CD14-positive monocyte (primary cell): ENCODE measurements at places on chromosomes 4 and X.

DNA sequence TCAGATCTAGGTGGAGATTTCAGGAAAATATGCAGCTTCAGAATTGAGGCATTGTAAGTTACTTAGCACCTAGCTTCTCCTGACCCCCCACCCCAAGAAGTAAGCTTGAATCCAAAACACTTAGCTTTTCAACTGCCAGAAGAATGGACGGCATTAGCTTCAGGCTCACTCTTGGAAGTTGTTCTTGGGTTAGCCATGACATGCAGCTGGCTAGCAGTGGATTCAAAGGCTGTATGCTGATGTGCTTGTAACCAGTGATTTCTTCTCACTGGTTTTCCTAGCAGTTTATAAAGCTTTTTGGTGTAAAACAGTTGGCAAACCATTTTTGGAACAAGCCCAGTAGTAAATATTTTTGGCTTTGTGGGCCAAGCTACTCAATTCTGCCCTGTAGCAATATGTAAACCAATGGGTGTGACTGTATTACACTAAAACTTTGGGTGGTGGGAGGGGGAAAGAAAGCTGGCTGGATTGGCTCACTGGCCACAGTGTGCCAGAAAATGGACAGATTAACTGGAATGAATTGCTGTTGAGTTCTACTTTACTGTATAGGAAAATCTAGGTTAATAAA is 85.6 kb downstream of the SHROOM2 start:
- no peak for DNase-seq

DNA sequence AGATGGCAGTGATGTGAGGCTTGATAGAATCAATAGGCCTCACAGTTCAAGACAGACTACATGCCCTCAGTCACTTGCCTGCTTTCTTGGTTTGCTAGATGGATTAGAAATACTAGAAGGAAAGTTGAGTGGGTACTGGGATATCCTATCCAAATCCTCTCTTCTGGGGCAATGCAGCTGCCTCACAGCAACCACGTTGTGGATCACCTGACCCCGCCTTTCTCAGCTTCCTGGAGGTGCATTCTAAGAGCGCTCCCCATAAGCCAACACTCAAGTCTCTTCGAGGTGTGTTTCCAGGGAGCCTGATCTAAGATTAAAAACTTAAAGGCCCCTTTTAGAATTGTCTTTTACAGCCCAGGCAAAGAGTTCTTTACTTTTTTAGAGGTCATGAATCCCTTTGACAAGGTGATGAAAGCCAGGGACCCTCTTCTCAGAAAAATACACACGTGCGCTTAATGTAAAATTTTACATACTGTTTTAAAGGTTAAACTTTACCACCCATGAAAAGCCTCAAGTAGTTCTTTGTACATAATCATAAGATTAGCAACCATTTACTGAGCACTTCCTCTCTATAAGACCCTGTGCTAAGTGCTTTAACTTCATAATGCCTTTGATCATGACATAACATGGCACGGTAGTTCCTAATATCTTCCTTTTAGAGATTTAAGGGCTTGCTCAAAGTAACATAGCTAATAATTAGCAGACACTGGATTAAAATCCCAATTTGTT is 840 bp upstream of the RPL34 start:
- DNase-seq, result no peak

DNA sequence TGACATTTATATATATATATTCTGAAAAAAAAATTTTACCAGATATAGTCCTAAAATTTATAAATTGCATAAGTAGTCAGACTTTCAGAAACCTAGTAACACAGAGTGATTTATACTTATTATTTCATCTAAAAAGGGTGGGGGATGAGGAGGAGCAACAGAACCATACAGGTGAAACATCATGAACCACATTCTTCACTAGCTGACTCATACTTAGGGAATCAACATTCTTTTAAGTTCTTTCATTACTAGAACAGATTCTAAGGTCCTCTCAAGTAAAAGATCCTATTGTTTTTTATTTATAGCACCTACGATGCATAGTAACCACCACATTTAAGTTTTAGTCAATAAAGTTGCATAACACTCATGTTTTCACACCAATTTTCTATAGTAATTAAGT is 166.1 kb downstream of the LRBA start:
- no peak for DNase-seq

DNA sequence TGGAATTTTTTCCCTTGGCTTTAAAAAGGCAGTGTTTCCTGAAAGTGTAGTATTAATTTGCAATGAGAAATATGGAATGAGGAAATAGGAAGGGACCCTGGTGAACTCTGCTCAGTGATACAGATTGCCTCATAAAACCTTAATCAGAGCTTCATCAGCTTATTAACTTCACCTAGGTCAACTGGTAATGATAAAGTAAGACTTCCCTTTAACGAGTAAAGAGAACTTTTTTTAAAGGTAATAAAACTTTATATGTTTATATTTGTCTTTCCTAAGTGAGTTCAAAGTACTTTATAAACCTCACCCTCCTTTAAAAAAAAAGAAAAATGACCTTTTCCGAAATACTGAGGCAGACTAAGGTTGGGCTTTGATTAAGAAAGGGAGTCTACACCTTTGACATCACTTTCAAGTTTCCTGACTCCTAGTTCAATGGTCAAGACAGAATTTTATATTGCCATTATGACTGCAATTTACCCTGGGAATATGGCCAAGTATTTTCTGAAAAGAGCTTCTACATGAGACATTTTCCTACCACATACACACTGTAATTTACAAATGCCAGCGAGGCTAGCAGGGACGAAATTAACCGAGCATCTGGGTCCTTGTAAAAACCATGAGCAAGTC is 706.3 kb upstream of the TENM3 start:
- no peak for DNase-seq

- DNase-seq, result no peak
Observed at GRCh38 chr4:91064157-91064853, 937.1 kb downstream of the CCSER1 start.

DNA sequence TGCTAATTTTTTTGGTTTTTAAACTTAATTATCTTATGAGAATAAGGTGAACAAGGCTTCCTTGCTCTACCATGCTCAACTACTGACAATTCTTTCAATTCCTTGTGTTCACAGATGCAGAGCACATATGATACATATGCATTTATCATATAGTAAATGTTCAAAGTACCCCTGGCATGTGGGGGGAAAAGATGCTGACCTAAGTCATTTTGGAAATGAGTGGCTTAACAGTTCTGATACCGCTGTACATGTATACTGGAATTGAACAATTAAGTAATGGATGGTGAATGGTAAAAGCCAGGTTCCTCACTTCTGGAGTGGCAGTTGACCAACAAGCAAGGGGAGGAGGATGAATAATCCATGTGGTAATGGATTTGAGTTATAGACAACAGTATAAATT is 149.6 kb downstream of the NAF1 start:
- no peak for DNase-seq

DNA sequence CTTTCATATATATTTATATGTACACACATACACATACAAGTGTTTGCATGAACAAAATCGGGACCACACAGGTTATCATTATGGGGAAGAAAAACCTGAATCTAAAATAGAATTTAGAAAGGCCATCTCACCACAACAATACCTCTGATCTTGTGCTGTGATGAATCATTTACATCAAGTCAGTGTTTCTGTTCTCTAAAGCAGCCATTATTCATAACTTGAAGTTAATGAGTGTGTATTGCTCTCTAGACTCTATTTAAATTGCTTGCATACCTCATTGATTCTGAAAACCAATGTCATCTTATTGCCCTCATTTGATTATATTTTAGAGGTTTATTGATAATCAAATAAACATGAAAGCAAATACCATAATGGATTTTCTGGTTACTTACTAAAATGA is 71.6 kb downstream of the FAM114A1 start:
- DNase-seq, result no peak

GRCh38 chr4:10083331-10083771 is 33.2 kb downstream of the WDR1 start:
- no peak for DNase-seq

DNA sequence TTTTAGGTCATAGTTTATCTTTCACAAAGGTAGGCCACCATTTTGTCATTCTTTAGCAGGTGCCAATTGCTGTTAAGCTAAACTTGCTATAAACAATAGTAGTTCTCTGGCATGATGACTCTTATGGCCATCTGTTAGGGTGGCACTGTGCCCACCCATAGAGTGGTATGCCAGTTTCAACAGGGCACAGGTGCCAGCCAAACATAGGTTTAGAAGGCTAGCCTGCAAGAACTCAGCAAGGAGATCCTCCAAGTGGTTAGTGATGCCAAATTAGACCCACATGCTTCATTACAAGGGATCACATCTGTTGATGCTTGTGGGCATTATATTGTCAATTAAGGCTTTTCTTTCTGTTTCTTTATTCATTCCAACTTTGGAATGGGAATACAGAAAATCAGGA is 204.5 kb downstream of the FMR1NB start:
- no peak for DNase-seq

GRCh38 chr4:124290678-124291077 is 421.9 kb downstream of the ANKRD50 start:
- DNase-seq, result no peak

DNA sequence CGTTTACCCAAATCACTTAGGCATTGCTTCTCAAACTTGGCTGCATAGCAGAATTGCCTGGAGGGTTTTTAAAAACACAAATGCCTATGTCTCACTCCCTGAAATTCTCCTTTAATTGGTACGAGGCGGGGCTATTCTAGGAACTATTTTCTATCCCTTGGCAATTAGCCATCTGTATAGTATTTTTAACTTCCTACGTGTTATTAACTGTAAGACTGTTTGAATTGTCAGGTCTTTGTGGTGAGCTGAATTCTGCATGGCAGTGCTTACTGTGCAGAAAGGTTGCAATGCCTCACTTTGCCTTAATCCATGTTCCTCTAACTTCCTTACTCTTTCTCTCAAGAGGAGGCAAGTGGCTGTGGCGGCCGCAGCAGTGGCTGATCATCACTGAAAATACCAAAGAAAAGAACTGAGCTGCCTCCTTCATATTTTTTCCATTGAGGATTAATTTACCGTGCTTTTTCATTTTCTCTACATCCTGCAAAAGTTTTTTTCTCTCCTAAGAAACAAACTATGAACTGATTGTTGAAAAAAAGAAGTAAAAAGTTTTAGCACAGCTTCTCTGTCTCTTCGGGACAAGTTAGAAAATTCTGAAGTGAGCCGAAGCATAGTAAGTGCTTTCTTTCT is at the start of gene SHROOM3:
Gene SHROOM3, plus strand, starts transcription at position 329 of the 627 bp plus-strand sequence. CDS start 824 bp downstream, outside the sequence.
- no peak for DNase-seq

GRCh38 chr4:38114386-38115150 is 154.4 kb downstream of the PTTG2 start:
- no peak for DNase-seq

GRCh38 chr4:138259271-138259670 is 17.1 kb upstream of the SLC7A11 start:
- no peak for DNase-seq

DNA sequence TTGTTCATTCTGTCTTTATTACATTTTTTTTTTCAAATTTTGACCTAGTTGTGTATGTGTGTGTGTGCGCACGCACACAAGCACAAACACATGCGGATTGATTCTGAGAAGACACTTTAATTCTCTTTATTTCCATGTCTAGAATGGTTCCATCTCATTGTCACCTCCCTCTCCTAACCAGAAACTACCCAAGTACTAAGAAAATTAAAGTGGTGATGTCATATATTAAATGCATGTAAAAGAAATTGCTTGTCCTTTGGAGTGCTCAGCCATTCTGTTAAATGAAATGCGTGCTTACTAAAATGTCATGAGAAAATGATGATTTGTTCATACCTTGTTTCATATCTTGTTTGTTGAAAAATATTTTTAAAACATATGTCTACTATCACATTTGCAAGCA is 1297.0 kb upstream of the TENM3 start:
- no peak for DNase-seq

DNA sequence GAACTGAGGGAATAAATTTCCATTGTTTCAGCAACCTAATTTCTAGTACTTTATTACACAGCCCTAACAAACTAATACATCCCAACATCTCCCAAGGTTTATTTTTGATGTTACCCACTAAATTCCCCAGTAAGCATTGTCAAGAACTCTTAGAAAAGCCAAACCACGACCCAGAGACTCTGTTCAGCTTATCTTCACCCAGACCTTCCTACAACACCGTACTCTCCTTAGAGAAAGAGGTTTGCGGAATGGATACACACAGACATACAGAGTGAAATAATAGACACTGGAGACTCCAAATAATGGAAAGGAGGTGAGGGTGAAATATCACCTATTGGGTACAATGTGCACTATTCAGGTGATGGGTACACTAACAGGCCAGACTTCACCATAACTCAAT is 75.6 kb downstream of the LRBA start:
- DNase-seq, result no peak

- no peak for DNase-seq
Observed at GRCh38 chr4:171812665-171813525, at the start of gene GALNTL6. TSS of gene GALNTL6 (plus strand) at chr4:171813404.

DNA sequence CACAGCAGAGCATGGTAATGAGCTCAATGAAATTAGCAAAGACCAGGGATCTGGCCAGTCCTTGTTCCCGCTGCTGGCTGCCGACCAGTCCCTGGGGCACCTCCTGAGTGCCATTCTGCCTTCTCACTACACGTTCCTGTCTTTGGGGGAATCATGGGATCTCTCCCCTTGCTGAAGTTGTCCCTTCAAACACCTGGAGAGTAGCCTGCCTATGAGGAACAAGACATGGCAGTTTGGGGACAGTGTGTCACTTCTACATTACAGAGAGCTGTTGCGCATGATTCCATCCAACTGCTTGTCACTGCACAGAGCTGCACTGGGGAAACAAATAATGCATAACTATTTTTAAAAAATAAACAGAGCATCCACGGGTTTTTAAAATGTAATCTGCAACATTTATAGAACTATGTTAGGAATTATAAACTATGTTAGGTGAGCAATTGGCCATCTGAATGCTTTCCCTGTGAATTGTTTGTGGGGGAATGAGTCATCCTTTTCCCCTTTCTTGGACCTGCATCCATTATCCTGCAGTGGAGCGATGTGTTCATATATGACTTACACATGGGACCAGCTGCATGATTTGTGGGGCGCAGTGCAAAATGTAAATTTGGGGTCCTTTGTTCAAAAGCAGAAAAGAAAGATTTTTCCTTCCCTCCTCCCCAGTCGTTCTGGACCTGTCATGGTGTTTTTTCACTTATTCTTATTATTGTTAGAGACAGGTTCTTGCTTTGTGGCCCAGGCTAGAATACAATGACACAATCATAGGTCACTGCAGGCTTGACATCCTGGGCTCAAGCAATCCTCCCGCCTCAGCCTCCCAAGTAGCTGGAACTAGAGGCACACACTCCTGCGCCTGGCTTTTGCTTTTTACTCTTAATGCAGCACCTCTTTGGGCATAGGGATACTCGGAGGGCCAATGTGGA is 115.0 kb upstream of the TBL1X start:
- DNase-seq, result no peak

GRCh38 chr4:145898926-145899531 is 39.6 kb downstream of the ZNF827 start:
- no peak for DNase-seq
